Erythroblast (primary cell): ENCODE measurements at places on chromosomes 12 and 14.

DNA sequence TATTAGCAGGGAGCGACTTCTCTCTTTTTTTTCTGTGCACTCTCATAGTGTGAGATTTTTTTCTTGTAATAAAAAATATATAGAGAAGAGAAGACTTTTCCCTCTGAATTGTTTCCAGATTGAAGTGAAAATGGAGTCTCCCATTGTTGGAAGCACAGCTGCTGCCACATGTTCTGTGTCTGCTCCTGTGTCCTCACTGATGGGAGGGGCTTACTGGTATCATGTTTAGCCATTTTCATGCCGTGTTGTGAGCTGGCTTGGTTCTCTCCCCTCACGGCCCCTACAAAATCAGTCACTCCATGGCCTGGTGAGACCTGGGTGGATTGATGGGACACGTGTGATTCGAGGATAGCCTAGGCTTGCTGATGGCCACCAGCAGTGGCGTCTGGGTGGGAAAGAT, 379.7 kb upstream of the DDHD1 start:
- DNase-seq = no peak

DNA sequence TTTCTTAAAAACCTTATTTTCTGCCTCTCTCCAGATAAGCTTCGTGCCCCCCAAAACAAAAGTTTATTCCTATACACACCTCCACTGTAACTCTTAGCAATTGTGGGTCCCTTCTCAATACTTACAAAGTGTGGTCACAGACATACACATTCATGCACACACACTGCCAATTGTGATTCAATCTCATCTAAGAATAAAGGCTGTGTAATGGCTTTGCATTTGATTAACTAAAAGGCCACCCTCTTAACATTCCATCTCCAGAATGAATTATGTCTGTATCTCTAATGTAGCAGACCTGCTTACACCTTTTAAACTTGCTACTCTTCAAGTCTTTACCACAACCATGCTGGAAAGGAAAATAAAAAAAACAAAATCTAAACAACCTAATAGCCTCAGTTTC, 49.5 kb downstream of the MYF5 start:
- no peak for DNase-seq

DNA sequence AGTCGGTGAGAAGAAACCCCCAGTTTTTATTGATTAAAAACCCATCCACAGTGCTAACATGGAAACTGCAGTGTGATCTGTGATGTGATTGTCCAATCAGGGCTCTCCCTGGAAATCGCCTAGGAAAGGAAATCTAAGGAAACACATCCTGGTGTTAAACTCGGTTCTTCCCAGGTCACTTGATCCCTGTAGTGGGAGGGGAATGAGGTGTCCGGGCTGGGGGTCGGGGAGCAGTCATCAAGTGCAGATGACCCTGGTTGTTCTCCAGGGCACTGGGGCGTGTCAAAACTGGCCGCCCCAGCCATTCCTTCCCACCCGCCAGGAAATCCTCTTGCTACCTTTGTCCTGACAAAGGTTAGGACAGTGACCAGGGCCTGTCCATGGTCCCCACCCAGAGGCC, 20.8 kb downstream of the RAB35 start:
- no peak for DNase-seq

DNA sequence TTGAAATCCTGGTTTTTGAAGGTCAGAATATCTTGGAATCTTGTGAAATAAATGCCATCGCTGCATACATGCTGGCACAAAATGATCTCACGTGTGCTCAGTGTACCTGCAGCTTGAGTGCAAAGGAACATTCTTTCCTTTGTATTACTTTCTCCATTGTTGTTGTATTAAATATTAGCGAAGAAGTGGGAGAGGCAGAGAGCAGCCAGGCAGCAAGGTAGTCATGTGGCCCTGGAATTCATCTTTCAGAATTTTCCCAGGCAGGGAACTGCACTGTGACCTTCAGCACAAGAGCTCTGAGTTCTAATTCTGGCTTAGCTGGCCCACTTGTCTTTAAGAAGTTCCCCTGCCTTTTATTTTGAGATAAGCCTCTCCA, 145.5 kb downstream of the PRKCH start:
- DNase-seq = no peak

GRCh38 chr12:111025792-111026430, 105.5 kb upstream of the MYL2 start:
- no peak for DNase-seq

GRCh38 chr14:90168425-90169105, 87.8 kb upstream of the PSMC1 start:
- DNase-seq = no peak

- peak; percentile 79 for DNase-seq
Observed at GRCh38 chr12:29155079-29155478, 6.0 kb downstream of the FAR2 start.

DNA sequence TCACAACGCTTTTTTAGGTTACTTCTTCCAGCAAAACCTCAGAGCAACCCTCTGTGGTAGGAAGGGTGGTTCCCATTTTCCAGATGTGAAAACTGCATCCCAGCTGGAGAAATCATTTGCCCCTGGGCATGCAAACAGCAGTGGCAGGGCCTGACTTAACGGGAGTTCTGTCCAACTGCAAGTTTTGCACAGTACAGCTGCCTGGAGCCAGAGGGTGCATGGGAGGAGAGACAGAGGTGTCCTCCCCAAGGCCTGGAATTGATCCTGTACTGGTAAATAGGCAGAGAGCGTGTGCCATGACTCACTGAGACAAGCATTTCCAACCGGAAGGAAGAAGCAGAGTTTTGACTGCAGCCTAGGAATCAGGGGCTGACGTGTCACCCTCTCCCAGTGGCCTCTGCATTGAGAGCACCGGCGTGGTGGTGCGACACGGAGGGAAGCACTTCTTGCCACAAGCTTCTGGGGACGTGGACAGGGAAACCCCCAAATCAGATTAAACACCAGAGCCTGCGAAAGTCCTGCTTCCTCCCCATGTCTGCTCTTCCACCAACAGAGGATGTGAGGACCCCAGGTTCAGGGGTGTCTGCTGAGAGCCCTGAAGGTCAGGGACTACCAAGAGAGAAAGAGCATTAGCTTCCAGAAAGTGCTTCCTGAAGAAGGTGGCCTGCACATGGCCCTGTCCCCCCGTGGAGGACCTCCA, 19.0 kb upstream of the SERPINA4 start:
- DNase-seq = no peak

DNA sequence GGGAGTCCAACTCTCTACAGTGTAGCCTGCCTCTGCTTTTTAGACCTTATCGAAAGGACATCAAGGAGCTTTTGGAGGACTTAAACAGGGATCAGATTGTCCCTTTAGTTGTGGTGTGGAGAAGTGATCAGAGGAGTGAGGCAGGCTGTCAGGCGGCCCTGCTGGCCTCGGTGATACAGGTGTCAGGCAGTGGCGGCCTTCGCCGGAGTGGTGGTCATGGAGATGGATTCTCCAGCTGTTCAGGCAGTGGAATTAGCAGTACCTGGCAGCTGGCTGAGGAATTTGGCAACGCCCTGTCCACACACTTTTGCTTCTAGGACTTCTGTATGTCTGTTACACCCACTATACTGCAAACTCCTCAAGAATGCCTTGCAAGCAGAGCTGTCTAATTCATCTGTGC, 4.2 kb upstream of the CLMN start:
- no peak for DNase-seq

- DNase-seq = no peak
Observed at GRCh38 chr12:131789638-131790037, 38.6 kb upstream of the MMP17 start.

DNA sequence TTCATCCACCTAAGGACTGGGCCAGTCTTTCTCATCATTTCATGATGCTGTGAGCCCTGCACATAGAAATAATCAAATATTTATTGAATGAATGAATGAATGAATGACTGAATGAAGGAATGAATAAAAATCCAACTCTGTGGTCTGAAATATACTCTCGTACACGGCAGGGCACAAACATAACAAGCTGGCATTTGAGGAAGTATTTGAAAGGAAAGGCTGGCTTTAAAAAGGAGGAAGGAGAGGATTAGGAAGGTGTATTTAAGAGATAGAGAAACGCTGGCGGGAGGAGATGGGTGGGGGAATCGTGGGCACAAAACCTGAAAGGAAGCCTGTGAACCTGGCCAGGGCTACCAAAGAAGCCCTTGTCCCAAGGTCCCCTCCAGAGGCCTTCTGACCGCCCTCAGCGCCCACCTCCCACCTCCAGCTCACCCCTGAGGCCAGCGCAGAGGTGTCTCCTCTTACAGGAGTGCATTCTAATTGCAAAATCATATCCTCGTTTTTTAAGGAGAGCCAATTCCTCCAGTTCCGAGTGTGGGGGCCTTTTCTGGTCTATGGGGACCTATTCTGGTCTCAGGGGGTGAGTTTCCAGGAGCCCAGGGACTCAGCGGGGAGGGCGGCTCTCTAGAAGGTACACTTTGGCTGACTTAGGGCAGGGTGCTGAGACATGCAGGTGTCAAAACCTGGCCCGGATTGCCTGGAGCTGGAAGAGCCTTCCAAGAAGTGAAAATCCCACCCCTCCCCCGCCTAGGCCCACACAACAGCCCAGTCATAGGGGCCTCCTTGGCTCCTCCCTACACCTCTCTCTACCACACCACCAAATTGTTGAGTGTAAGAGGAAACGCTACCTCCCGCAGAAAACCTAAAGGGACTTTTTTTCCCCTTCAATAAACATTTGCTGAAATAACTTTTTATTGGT, 8.7 kb upstream of the JDP2 start:
- no peak for DNase-seq

DNA sequence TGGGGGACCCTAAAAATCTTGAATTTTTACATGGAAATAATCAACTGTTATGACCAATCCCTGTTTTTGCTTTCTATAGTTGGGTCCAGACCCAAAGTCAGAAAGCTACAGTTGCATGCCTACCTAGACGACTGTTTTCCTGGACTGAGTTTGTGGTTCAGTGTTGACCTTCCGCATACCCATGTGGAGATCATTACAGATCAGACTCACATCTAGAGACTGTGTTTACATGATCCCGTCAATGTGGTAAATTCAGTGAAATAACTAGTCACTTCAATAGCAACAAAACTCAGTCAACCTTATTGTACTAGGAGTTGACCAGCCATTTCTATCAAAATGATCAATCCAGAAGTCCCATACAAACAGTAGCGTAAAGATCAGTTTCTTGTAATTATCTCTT, 257.6 kb downstream of the EGLN3 start:
- DNase-seq = no peak

- no peak for DNase-seq
Observed at GRCh38 chr12:88383405-88383804, 196.9 kb downstream of the KITLG start.

DNA sequence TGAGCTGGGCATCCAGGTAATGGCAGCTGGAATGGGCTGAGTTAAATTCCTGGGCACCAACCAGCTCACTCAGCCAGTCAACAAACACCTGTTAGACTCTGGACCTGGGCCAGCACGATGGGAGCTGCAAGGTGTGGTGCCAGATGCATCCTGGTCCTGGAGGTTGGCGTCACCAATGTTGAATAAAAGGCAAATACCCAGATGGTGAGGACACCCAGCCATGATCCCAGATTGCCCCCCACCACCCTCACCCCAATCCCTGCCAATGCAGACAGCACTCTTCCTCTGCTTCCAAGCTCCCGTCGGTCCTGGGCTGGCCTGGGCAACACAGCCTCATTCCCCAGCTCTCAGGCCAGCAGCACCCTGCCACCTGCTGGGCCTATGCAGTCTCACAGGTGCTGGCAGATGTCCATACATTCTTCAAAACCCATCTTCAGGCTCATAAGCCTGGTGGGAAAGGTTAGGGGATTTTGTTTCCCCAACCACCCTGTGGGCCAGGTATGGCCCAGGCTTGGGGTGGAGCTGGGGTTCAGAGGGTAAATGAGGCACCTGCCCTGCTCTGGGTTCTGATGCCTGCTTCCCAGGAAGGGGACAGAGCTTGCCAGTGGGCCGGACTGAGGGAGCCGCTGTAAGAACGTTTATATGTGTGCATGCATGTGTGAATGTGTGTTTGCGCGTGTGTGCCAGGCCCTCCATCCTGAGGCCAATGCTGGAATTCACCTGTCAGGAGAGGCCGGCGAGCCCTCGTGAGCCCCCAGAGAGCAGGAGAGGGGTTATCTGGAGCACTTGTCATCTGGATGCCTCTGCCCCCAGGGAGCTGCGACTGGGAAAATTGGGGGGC, 58.0 kb downstream of the LGMN start:
- peak; percentile 27 for DNase-seq

- no peak for DNase-seq
Observed at GRCh38 chr12:19298836-19299605, 140.3 kb upstream of the AEBP2 start.
